ENCODE measurements at places on chromosomes 12 and 14. TPM values are rescaled to one million over a fixed set of nuclear protein-coding genes. Genes with fewer than 3 reads are reported as not detected.
A peak's percentile ranks its signal among the peaks of the same experiment; 100 is the strongest.

- no peak for DNase-seq
These were observed 64.5 kb upstream of the STK38L start for GRCh38 chr12:27179400-27180214.

DNA sequence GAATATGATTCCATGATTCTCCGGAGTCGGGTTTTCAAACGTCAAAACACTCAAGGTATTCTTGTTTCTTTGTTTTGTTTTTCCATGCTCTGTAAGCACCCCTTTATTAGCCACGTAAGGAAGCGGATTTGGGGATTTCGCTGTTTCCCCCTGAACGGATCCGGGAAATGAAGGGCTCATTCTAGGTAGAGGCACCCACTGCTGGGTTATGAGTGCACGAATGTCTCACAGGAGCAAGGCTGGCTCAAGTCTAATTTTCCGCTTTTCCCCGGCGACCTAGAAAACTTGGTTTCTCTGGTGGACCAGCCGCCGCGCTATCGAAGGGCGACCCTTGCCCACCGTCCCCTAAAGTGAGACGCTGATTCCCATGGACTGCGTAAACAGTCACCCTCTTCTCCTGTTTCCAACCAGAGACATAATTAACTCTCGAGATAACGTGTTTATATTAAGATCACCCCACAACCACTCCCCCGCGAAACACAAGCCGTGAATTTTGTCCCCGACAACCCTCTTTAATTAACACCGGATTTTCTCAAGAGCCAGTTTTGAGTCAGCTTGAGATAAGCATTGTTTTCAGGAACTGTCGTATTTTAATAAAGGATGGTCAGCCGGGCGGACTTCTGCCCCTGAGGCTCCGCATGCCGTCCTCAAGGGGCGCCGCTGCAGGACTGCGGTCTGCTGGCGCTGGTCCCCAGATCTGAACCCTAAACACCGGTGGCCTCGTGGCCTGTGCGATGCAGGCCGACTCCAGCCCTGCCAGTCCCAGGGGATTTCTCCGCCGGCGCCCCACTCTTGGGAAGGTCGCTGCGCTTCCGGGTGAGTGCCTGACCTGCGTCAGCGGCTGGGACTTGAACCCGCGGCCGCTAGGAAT lies 515 bp upstream of the ABCC9 start:
- peak; percentile 20 for DNase-seq

DNA sequence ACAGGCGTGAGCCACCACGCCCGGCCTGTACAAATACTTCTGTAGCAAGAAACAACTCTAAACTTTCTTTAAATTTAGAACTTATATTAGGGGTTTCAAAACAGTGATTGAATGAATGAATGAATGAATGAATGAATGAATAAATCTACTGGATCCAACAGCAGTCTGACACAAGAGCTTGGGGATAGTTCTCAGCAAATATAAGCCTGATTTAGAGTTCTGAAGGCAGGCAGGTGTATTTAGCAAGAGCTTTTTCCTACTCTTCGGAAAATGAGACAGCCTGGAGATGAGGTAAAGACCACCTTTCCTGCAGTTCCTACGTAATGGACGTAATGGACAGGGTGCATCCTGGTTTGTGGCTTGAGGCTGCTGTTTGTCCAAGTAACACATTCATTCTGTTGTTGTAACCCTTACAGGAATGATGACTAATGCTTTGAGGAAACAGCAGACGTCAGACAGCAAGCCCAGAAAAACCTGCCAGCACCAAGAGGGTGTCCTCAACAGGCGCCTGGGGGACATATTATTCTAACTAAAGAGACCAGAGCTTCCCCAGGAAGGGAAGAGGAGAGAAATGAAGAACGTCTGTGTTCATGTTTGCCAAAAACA lies 277.4 kb upstream of the SOX5 start:
- no peak for DNase-seq

DNA sequence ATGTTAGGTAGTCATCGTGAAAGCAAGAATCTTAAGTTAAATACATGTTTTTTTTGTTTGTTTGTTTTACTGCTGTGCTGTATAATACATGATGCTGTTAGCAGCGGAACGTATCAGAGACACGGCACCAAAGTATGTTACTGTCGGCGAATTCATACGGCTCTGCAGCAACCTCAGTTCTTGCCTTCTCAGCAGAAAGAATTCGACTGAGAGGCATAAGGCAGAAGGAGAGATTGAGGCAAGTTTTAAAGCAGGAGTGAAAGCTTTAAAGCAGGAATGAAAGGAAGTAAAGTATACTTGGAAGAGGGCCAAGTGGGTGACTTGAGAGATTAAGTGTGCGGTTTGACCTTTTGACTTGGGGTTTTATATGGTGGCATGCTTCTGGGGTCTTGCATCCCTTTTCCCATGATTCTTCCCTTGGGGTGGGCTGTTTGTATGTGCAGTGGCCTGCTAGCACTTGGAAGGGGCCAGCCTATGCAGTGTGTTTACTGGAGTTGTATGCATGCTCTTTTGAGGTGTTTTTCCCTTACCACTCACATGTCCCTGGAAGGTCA lies 23.7 kb downstream of the LEMD3 start:
- no peak for DNase-seq

DNA sequence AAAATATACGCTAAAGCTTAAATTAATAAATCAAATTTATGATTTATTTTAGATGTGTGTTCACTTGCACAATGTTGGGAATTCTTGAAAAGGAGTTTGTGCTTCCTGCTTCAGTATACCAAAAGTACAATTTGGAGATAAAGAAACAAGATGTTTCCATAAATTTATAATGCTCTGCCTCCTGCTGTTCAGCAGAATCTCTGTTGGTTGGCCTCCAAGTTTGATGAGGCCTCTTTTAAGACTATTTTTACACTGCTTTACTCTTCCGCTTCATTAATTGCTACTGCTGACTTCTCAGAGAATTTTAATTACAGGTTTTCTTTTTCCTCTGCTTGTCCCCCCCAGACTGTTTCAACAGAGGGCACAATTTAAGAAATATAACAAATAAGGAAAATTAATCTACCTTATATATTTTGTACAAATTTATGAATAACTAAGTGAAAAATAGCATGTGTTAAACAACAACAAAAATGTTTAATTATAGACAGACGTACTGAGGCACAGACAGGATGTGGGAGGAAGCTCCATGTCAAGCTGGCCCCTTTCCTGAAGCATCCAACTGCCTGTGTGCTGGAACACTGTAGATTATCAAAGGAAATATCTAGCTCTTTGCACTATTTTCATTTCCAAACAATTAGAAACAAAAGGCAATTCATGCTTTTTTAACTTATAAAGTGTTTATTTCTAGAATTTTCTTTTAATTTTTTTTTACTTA lies 83.9 kb downstream of the PIK3C2G start:
- no peak for DNase-seq

- no peak for DNase-seq
These were observed 97.3 kb downstream of the EXOC5 start for GRCh38 chr14:57171363-57171762.

Gene PDE3A
- 29.9 TPM for total RNA-seq

Gene RD3L
- not detected for total RNA-seq

Gene LAG3
- 0.33 TPM for total RNA-seq

Gene ARHGEF40
- total RNA-seq, result 37.9 TPM

Gene CIDEB
- 14.8 TPM for total RNA-seq

Gene PLEK2
- total RNA-seq, result 0.77 TPM

Gene SERPINA1
- total RNA-seq, result 8.6 TPM

Gene PMCH
- total RNA-seq, result not detected

Gene ZDHHC22
- 5.6 TPM for total RNA-seq

Measured in spinal cord (tissue), 10 donors.